Kidney epithelial cell (primary cell): ENCODE measurements at places on chromosomes 7 and 10.
A peak's percentile ranks its signal among the peaks of the same experiment; 100 is the strongest.

GRCh38 chr7:129742256-129742655 is 130.7 kb downstream of the NRF1 start:
- no peak for DNase-seq

GRCh38 chr7:139739863-139740597 is 37.8 kb downstream of the HIPK2 start:
- no peak for DNase-seq

GRCh38 chr10:17073725-17074540 is 55.7 kb downstream of the CUBN start:
- no peak for DNase-seq

DNA sequence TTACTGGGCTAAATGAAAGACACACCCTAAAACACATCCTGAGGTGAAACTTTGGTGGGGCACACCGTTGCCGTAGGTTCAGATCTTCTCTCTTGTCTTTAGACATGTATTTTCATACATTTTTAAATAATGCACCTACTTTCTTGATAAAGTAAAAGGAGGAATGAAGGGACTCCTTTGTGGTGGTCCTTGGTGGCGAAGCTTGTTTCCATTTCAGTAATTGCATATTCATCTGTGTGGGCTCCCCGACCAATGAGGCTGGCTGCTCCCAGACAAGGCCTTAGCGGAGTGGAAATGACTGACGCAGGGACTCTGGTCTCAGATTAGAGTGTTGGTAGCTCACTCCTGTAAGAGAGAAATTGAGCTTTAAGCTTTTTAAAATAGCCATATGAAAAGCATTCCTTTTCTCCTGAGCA is 815 bp downstream of the CCSER2 start:
- DNase-seq, result no peak

- no peak for DNase-seq
These were observed 995.4 kb upstream of the LRRN3 start for GRCh38 chr7:110095372-110096052.

DNA sequence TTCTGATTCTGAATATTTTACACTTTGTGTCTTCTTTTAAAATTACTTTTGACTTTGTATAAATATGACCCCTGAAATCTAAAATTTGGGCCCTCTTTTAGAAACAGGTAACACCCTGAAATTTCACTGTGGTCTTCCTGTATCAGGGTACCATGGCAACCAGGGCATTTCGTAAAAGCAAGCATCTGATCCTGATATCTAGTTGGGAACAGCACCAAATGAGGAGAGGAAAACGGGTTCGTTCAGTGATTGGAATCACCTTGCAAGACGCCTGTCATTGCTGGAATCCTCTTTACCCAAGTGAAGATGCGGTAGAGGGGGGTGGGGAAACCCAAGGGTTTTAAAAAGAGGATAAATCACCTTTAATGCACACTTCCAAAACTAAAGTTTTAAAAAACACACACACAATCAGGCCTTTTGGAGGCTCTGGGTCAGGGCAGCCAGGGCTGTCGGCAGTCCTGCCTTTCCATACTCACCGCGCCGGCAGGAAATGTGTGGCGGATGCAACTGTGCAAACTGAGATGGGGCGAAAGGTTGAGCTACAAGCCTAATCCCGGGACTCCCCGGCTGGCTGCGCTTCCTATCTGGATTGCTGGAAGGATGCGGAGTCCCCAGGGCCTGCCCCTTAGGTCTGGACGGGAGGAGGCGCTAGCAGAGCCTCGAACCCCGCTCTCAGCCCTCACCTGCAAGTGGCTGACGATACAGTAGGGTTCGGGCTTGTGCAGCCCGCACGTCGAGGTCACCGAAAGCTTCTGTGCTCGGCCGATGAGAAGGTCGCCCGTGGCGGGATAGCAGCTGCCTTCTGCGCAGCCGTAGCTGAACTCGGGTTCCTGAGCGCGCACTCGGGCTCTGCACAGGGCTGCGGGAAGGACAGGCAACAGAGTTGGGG is 1.8 kb downstream of the LAMB1 start:
- DNase-seq, result no peak

DNA sequence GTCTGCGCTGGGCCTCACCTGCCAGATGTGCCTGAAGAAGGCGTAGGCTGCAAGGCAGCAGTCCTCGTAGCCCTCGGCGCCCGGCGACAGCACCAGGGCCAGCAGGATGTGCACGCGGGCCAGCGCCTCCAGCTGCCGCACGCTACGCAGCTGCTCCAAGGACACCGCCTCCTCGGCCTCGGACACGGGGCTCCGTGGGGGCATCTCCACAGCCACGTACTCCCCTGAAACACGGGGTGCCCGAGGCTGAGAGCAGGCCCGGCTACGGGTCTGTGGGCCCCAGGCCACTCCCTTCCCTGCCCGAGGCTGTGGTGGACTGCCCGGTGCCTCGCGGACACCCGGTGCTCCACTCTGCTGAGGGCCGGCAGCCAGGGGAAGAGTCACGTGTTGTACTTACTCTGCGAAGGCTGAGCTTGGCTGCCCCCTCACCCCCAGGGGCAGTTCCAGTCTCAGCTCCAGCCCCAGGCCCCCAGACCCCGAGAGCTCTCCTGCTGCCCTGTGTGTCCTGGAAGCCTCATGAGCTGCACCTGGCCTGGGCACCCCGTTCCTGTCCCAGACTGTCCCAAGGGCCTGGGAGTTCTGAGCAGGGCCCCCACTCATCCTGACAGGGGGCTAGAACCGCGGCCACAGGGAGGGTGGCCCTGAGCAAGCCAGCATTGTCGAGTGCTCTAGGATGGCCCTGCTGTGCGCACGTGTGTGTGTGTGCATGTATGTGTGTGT is 62.8 kb downstream of the CFAP46 start:
- DNase-seq, result no peak

DNA sequence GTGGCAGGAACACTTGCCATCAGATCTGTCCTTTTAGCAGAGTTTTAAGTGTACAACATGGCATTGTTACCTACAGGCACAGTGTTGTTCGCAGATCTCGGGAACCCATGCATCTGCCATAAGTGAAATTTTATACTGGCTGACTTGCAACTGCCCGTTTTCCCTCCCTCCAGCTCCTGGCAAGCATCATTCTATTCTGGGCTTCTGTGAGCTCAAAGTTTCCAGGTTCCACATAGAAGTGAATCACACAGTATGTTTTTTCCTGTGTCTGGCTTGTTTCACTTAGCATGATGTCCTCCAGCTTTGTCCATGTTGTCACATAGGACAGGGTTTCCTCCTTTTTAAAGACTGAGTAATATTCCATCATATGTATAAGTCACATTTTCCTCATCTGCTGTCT is 56.6 kb downstream of the C10orf143 start:
- DNase-seq, result no peak

DNA sequence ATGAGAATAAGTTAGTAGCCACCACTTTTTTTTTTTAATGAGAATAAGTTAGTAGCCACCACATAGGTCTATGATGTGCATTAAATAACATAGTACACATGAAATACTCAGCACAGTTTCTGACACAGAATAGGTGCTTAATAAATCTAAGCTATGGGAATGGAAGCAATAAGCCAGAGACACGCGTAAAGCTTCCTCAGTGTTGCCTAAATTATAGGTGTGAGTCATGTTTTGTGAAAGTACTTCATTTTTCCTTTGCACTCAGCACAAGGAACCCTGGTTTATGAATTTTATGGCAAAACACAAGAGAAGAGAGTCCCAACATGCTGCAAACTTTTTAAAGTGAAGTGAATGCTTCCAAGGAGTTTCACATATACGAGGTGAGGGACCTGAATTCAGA is 267.4 kb downstream of the RNLS start:
- no peak for DNase-seq

DNA sequence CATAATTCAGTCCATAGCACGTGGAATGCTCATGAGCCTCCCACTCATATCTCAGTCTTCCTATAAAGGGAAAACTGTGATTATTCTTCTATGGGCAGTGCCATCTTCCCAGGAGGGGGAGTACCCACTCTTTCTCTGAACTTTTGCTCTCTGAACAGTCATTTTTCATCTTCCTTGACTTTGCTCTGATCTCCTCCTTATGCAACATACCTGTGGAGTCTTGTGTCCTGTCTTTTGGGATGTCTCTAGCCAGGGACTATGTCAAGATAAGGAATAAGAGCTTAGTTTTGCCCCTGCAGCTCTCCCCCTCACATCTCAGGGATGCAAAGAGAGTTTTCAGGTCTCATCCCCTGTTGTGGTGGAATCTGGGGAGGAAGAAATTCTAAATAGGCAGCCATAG is 27.6 kb downstream of the LSMEM1 start:
- no peak for DNase-seq

GRCh38 chr10:114576716-114577115 is 81.4 kb downstream of the ABLIM1 start:
- DNase-seq, result no peak

DNA sequence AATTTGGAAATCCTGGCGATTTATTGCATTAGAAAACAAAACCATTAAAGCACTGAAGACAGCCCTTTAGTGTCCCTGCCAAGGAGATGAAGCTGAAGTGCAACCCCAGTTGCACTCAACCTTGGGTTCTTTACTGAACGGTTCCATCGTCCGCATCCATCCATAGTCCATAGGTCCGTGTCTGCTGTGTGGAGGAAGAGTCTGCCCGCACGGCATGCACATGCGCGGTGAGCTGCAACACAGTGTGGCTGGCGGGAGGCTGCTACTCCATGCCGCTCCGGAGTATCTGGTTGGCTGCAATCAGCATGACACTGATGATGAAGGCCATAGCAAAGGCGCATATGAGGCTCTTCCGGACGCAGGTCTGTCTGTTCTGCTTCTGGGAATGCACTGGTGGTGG is 624.6 kb downstream of the CALN1 start:
- no peak for DNase-seq

- no peak for DNase-seq
These were observed 566.9 kb downstream of the TCERG1L start for GRCh38 chr10:130744631-130745030.

DNA sequence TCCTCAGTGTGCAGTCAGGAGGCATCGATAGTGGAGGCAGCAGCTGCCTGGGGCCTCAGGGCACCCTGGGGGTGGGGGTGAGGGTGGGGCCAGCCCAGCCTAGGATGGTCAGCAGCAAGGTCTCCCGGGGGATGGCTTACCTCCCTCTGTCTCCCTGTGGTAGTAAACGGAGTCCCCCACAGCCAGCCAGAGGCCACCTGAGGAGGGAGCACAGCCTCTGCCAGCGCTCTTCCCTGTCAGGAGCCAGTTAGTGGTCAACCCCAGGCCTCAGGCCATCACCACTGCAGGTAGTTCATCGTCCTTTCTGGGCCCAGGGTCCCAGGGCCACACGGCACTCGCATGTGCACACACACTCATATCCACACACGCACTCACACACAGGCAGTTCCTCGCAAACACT is 22.1 kb downstream of the ACTR1A start:
- no peak for DNase-seq

- no peak for DNase-seq
These were observed 62.8 kb downstream of the PDZD8 start for GRCh38 chr10:117312430-117312829.

- DNase-seq, result no peak
These were observed 164.1 kb downstream of the SH3PXD2A start for GRCh38 chr10:103691267-103691666.

DNA sequence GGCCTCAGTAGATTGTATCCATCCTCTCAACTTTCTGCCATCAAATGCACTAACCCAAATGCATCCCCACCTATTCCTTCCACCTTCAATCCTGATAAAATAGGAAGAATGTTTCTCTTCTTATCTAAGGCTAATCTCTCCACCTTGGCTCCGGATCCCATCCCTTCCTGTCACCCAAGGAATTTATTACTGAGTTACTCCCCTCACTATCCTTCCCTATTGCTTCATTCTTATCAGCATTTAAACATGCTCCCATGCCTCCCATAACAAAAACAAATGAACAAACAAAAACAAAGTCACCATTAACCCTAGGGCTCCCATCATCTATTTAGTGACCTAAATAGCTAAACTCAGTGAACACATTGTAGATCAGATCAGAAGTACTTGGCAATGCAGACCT is 25.3 kb downstream of the AASS start:
- no peak for DNase-seq

DNA sequence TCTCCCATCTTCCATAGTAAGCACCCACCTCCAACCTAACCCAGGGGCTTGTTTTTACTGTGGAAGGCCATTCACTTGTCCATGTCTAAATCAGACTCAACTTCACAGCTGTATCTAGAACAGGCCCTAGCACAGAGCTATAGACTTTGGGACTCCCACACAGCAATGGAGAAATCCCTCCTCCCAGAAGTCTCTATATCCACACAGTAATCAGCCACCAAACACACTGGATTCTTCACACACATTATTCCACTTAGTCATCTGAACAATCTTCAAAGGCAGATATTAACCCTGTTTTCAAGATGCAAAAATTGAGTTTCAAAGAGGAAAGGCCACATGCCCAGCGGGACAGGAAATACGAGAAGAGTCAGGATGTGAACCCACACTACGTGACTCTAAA is 81.8 kb downstream of the MALSU1 start:
- DNase-seq, result no peak

- peak; percentile 82 for DNase-seq
These were observed 27.8 kb downstream of the RHEB start for GRCh38 chr7:151491859-151492258.

- no peak for DNase-seq
These were observed 84.0 kb upstream of the PPP1R17 start for GRCh38 chr7:31603046-31603445.

GRCh38 chr10:57785546-57785945 is 482.1 kb downstream of the IPMK start:
- no peak for DNase-seq

GRCh38 chr7:128931190-128931798 is 6.4 kb upstream of the IRF5 start:
- DNase-seq, result no peak

DNA sequence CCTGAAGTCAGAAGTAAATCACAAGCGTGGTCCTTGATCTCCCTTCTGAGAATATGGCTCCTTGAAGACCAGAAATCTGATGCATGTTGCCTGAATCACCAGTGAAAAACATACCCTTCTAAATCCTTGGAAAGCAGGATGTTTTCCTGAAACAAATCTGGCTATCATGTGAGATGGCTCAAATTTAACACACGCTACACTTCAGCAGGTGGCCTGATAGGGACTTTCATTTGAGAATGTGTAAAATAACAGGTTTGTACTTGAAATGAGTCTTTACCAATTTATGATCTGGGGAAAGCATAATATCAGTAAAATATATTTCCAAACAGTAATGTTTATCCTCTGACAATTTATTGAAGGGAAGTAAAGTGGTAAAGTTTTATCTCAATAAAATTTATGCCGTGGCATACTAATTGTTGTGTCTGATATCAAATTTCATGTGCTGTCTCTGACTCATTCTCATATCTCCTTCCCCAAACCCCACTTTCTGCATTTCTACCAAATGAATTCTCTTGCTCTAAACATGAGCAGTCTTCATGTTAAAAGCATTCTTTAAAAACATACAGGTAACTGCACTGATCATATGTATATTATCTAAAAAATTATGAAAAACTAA is 17.4 kb downstream of the CYP3A4 start:
- DNase-seq, result no peak
